ENCODE measurements at places on chromosomes 11 and 22.

DNA sequence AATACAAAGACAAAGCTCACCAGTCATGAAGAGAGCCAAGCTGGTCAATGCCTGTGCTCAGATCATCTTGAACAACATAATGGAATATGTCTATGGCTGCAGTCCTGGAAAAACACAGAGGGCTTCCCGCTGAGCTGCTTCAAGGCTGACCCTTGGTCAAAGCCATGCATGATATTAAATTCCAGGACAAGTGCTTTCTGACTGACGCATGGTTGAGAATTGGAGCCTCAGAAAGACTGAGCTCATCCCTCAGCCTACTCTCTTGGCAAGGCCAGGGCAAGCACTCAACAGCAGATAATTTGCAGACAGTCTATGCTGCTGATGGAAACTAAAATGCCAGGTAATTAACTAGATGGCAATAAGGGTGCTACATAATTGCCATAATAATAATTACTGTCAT lies 89.2 kb downstream of the GALNT18 start:
- no peak for DNase-seq

GRCh38 chr11:60777572-60777971 lies 7.6 kb upstream of the MS4A10 start:
- DNase-seq: no peak

GRCh38 chr22:49915610-49916009 lies 2.6 kb downstream of the ALG12 start:
- DNase-seq: no peak

GRCh38 chr11:45205978-45206377 lies 59.5 kb downstream of the PRDM11 start:
- no peak for DNase-seq

DNA sequence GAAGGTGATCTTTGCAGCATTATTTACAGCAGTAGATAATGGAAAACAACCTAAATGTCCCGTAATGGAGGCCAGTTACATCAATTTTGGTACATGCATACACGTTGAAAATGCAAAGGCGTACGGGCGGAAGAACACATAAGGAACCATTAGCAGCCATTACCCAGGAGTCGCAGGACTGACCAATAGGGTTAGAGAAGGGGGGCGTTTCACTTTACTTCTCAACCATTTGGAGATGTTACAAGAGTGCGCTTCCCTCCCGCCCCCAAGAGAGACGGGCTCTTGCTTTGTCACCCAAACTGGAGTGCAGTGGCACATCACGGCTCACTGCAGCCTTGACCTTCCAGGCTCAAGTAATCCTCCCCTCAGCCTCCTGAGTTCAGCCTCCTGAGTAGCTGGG lies 52.8 kb upstream of the SLC35C1 start:
- no peak for DNase-seq

GRCh38 chr11:72102631-72102945 lies 509 bp downstream of the LAMTOR1 start:
- DNase-seq: no peak

DNA sequence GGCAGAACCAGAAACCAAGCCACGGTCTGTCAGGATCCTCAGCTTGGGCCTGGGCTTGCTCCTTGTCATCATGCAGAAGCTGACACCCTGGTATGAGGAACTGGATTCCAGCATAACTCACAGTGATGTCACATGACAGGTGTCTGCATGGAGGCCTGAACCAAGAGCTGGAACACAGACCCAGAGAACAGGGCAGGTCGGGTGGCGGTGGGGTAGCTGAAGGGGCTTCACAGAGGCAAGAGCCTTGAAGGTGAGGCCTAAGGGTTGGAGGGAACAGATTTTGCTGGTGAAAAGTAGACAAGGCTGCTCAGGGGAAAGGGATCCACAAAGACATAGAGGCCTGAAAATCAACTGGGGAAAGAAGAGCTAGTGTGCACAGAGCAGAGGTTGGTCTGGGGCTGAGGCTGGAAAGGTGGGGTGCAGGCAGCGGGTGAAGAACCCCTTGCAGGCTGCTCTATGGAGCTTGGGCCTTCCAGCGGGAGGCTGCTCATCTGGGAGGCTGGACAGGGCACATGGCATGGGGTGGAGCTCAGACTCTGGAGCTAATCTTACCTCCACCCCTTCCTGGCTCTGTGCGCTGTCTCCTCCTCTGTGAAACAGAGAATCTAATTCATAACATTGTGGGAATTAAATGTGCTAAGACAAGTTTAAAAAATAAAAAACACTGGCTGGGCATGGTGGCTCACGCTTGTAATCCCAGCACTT lies 18.4 kb upstream of the RPS3 start:
- no peak for DNase-seq

DNA sequence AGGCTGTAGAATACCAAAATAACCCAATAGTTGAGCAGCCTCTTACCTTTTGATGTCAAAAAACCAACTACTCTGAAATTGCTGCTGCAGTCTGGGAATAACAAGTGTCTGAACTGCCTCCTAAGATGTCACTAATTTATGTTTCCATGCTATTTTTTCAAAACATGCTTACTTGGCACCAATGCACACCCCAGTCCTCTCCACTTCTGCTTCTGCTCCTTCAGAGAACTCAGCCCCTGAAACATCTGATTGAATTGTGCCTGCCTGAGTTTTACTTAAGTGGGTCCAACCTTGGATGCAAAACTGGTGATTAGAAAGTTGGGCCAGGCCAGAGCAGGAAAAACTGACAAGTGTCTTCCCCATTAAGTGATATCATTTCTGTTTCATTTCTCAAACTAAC lies 24.6 kb upstream of the TMEM218 start:
- DNase-seq: no peak

DNA sequence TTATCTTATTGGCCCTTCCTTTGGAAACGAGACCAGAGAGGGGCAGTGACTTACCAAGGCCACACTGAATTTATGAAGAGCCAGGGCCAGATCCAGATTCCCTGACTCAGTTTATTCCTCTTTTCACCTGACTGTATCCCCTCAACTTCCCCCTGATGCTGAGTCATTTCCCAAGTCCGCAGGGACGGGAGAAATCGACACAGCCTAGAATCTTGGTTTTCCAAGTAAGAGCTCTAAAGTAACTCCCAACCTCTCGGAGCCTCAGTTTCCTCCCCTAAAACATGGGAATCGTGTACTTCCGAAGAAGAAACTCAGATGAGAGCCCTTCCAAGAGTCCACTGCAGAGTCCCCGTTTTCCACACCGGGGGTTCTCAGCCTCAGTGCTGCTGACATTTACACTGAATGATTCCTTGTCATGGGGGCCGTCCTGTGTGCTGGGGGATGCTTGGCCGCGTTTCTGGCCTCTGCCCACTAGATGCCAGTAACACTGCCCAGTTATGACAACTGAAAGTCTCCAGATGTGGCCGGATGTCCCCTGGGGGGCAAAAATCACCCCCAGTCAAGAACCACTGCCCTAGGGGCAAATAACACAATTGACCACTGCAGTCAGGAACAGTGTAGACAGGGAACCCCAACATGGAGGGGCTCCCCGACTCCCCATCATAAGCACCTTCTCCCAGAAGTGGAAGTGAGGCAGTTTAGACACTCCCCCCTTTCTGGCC lies 11.2 kb downstream of the MPST start:
- no peak for DNase-seq

DNA sequence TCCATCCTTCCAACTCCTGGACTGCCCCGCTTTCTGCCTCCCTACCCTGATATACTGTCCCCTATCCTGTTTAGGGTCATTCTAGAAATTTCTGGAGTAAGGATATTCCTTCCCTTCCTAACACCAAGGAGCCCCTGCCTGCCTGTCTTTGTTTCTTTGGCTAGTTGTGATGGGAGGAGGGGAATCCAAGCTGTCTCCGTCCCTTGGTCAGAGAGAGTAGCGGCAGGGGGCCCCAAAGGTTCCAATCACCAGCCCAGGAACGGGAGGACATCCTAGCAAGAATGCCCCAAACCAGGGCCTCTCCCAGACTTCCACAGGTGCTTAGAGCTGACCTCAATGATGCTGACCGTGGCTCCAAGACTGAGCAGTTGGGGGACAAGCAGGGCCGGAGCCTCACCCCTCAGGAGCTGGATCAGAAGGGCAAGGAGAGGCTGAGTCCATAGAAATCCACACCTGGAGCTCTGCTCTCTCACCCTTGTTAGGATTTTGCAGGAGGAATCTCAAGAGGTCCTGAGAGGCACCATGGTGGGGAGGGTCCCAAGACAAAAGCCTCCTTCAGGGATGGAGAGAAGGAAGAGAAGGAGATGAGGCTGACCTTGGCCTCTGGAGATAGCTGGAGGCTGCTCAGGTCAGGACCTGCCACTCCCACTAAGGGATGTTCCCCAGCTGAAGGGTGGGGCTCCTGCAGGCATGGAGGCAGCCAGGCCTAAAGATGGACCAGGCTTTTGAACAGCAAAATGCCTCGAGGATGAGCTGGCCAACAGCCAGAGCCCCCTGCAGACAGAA lies 13.6 kb downstream of the SLC22A12 start:
- no peak for DNase-seq

- DNase-seq: no peak
These were observed 115.7 kb downstream of the ABTB2 start for GRCh38 chr11:34242037-34242625.

- DNase-seq: no peak
These were observed 90.9 kb downstream of the CACNA1I start for GRCh38 chr22:39661501-39661841.
